ENCODE measurements at places on chromosomes 1 and 21.

DNA sequence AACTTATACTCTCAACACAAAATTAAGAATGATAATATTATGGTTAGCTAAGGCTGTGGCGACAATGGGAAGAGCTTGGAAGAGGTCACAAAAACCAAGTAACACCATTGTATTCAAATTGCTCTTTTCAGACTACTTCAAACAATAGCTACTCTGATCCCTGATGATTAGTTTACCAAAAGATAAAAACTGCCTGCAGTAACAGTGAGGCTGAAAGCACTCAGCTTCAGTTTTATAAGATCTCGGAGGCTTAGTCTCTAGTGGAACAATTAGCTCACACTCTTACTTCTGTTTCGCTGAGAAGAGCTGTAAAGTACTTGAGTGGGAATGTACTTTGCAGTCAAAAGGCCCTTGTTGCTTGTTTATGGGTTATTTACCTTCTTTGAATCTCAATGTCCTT is 278.5 kb downstream of the LRRC7 start:
- DNase-seq, result no peak

- peak; percentile 67 for DNase-seq
Measured at GRCh38 chr21:45590246-45590725, 48.0 kb upstream of the SLC19A1 start.

DNA sequence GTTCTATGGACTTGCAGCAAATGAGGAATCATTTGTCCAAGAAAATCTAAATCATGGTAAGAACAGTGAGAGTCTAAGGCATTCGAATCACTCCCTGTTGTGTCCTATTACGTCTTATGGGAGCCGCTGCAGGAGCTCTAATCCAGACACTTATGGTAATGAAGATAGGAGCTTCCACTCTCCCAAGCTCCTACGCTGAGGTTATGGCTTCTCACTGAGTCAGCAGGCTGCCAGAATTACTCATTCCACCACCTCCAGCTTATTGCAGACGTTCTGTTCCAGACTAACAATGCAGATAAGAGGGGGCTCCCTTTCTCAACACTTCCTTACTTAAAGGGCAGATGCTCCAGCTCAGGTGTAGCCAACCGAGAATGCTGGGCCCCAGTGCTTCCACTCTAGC is 212.6 kb downstream of the GREM2 start:
- no peak for DNase-seq

- no peak for DNase-seq
Measured at GRCh38 chr1:184270556-184270955, 116.3 kb upstream of the C1orf21 start.

- peak; percentile 51 for DNase-seq
Measured at GRCh38 chr1:160834945-160835565, 27.6 kb downstream of the CD244 start.

- DNase-seq, result no peak
Measured at GRCh38 chr1:2145946-2146835, 48.4 kb downstream of the FAAP20 start.

DNA sequence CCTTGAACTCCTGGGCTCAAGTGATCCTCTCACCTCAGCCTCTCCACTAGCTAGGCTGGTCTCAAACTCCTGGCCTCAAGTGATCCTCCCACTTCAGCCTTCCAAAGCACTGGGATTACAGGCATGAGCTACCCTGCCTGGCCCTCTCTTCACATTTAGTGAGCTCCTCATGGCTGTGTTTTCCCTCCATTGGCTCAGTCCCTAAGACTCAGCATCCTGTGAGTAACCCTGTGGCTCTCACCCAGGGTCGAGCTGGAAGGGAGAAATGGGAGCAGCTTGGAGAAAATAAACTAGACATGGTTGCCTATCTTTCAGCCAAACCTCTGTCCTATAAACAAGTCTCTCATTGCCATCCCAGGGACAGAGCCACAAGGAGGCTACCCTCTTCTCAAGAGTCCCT is 17.5 kb downstream of the NCF2 start:
- DNase-seq, result no peak

DNA sequence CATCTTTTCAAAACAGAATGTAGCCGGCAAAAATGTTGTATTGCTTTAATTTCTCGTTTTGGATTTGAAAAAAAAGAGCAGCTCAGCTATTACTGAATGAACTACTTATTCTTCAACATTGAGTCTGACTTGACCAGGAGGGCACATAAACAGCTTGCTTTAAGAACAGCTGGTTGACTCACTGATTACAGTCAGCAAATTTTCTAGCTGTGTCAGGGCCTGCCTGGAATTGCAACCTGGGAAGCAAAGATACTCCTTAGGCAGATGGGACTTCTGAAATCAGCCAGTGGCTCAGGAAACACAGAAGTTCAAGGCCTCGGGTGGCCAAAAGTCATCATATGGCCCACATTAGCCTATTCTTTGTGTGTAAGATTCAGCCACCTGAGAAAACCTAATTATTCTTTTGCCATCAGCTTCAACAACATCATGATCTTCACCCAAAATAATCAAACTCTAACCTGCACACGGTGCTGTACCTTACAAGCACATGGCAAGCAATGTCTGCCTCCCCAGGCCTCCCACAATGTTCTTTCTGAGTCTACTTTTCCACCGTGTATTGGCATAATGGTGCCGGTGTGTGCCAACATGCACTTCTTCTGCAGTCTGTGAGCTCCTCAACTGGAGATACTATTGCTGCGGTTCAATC is 307.2 kb downstream of the HHIPL2 start:
- no peak for DNase-seq

DNA sequence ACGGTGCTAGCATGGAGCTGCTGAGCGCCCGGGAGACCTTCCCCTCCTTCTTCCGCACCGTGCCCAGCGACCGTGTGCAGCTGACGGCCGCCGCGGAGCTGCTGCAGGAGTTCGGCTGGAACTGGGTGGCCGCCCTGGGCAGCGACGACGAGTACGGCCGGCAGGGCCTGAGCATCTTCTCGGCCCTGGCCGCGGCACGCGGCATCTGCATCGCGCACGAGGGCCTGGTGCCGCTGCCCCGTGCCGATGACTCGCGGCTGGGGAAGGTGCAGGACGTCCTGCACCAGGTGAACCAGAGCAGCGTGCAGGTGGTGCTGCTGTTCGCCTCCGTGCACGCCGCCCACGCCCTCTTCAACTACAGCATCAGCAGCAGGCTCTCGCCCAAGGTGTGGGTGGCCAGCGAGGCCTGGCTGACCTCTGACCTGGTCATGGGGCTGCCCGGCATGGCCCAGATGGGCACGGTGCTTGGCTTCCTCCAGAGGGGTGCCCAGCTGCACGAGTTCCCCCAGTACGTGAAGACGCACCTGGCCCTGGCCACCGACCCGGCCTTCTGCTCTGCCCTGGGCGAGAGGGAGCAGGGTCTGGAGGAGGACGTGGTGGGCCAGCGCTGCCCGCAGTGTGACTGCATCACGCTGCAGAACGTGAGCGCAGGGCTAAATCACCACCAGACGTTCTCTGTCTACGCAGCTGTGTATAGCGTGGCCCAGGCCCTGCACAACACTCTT is 1.1 kb downstream of the TAS1R3 start:
- DNase-seq, result no peak

- DNase-seq, result no peak
Measured at GRCh38 chr1:109083923-109084322, 6.6 kb upstream of the TMEM167B start.

- DNase-seq, result no peak
Measured at GRCh38 chr21:38920631-38921398, 115.1 kb downstream of the ETS2 start.

DNA sequence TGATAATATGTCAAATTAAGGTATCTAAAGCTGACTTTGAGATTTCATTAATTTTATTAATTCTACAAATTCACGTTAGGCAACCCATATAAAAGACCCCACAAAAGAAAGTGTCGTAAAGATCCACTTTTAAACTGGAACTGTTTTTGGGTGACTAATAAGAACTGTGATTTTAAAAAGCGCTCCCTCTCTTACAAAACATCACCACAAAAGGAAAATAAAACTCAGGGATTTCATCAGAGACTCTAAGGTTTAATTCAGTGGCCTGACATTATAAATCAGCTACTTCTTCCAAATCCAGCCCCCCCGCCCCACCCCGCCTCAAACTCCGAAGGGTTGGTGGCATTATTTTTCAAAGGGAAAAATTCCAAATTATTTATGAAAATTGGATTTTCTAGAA is 2.7 kb downstream of the COL24A1 start:
- no peak for DNase-seq

- no peak for DNase-seq
Measured at GRCh38 chr1:213325482-213325881, 274.4 kb downstream of the RPS6KC1 start.

- DNase-seq, result no peak
Measured at GRCh38 chr1:163397451-163398200, 75.9 kb downstream of the NUF2 start.

DNA sequence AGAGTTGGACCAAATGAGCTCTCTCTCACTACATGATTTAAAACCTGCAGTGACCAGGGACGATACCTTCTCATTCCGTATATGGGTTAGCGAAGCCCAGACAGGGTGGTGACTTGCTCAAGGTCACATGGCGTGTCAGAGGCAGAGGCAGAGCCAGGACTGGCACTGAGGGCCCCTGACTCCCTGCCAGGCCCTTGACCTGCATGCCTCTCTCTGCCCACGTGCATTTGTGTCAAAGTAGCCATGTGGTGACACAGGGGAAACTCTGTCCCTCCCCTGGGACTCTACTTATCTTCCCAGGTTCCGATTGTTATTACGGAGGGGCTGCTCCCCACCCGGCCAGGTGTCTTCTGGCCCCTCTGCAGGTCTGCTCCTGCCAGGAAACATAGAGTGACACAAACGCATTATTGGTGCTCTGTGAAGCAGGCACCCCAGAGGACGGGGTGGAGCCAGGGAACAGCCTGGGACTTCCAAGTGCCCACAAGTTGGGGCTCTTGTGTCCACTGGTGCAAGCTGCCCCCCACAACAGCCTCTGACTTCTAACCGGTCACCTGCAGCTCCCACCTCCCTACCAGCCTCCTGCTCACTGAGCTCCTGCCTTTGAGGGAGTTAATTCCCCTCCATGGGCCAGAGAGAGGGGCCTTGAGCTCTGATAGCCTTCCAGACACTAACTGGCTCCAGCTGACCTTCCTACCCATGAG is 7.3 kb upstream of the TINAGL1 start:
- DNase-seq, result no peak

DNA sequence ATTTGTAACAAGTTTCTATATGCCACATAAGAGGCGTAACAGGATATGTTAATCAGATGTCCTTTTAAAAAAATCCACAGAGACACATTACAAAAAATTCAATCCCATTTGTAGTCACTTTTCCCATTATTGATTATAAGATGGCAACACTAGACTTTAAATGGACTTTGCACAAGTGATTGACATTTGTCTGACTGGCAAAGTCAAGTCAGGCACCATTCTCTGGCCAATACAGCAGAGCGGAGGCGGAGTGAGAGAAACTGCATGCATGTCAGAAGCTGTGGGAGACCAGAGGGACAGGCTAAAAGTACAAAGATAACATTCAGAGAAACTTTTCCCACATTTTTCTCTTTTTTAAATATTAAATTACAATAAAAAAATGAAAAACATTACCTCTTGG is 28.1 kb upstream of the RGS5 start:
- no peak for DNase-seq

DNA sequence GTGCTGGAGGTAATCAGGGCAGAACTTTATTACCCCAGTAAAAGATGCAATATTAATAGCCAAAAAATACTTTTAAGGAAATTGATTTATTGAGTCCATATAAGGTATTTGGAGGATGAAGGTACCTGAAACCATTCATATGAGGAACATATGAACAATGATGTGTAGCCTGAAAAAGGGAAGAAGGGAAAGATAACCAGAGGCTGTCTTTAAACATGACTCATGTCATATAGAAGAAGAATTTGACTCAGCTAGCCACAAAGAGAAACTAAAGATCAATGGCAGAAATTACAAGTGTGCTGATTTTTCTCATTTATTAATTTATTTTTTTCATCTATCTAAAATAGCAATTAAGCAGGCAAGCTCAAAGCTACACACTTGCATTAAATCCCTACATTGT is 136.2 kb upstream of the DUSP10 start:
- DNase-seq, result no peak

- peak; percentile 79 for DNase-seq
Measured at GRCh38 chr1:27366113-27366410, 699 bp downstream of the MAP3K6 start.

DNA sequence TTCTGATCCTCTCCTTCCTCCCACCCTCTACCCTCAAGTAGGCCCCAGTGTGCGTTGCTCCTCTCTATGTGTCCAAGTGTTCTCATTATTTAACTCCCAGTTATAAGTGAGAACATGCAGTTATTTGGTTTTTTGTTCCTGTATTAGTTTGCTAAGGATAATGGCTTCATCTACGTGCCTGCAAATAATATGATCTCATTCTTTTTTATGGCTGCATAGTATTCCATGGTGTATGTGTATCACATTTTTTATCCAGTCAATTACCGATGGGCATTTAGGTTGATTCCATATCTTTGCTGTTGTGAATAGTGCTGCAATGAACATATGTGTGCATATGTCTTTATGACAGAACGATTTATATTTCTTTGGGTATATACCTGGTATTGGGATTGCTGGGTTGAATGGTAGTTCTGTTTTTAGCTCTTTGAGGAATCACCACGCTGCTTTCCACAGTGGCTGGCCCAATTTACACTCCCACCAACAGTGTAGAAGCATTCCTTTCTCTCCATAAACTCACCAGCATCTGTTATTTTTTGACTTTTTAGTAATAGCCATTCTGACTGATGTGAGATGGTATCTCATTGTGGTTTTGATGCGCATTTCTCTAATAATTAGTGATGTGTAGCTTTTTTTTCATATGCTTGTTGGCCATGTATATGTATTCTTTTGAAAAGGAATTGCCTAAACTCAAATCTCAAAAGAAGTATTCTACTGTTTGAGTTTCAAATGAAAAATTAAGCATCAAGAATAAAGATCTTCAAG is 116.9 kb downstream of the ETS2 start:
- no peak for DNase-seq

DNA sequence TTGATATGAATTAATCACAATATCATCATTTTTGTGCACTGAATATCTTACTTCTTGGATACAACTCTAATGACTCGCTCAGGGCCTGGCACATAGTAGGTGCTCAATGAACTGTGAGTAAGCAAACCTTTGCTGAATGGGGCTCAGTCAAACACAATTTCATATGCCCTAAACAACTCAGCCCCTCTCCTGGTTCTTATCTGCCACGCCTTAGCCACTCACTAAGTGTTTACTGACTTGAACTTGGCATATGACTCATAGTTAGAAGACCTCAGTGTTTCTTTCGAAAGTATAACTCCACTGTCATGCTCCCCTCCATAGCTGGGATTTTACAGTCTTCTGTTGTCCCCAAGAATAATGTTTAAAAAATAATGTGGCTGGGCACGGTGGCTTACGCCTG is 4.8 kb upstream of the IFNLR1 start:
- DNase-seq, result no peak

- DNase-seq, result no peak
Measured at GRCh38 chr21:26795866-26796329, 49.3 kb downstream of the ADAMTS1 start.

- DNase-seq, result no peak
Measured at GRCh38 chr1:227390525-227390924, 72.2 kb upstream of the CDC42BPA start.

DNA sequence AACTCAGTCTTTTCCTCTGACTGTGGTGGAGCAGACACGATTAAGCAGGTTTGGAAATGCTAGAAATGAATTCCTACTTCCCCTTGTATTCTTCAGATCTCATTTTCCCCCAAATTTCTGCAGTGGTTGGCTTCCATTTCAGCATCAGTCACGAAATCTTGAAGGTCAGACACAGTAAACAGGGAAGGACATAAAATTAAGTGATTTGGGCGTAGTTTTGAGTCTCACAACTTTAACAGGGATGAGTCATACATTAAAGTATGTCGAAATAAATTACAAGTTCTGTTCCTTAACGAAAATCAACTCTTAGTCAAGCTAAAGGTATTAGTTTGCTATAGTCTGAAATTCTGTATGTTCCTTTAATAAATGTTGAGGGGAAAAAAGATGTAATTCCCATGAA is 61.1 kb downstream of the HNRNPR start:
- DNase-seq, result no peak

Measured in stimulated activated CD4-positive, alpha-beta T cell treated with anti-CD3 and anti-CD28 coated beads, Interleukin-2, amount 100 ng/mL, for 48 hours (primary cell).